Fibroblast of pulmonary artery (primary cell): ENCODE measurements at places on chromosomes 16 and 17.

- peak; percentile 48 for DNase-seq
Measured at GRCh38 chr17:28950017-28950751, 1.1 kb downstream of the PHF12 start.

DNA sequence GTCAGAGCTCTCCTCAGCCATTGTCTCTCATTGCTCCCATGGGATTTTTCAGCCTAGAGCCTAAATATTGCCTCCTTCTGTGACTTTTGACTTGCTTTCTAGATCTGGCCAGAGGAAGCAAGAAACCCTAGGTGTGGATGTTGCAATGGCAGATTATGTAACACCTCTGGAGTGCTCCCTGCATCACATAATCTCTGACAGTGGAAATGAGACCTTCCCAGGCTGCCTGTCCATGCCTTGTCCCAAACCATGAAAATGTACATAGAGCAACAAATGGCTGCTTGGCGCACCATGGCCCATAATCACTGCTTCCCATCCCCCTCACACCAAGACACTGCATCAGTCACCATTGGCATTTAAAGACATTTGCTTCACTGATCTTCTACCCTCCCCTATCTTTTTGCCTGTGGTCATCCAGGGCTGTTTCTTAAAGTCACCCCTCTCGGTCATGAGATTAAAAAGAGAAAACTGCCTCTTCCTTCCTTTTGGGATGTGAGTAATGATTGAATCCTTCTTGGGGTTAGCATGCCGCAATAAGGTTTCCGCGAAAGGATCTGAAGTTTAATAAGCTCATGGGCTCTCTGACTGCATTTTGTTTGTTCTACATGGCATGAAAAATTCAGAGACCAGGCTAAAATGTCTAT, 34.2 kb upstream of the CCL2 start:
- peak; percentile 55 for DNase-seq

- DNase-seq: no peak
Measured at GRCh38 chr17:82832411-82832810, 7.4 kb downstream of the ZNF750 start.

DNA sequence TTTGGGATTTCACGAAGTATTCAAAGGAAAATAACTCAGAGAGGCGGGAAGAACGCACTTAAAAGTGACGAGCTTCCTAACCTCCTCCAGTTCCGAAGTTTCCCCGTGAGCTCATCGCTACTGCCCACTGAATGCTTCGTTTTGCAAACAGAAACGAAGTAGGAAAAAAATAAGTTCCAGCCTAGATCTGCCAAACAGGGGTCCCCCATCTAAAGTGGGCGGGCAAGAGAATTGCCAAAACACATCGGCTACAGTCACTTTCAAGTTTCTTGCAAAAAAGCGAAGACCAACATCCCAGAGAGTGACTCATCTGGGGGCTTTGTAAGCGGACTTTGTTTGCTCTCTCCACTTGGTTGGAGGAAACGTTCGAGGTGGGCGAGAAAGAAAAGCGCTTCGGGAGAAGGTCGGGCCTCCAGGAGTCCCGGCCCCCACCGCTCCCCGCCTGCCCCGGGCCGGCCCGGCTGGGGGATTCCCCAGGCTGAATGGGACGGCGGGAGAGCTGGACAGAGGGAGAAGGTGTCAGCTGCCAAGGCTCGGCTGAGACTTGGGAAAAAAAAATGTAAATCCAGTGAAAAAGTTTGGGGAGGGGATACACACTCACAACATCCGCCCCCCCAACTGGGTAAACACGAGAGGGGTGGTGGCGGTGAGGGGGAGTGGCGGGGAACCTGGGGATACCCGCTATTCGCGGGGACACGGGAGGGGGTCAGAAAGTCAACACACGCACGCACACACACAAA, 1.0 kb downstream of the VEZF1 start:
- DNase-seq: peak; percentile 83

- DNase-seq: no peak
Measured at GRCh38 chr17:59785091-59785799, 77.8 kb downstream of the VMP1 start.

GRCh38 chr16:88309174-88309907, 73.4 kb upstream of the ZNF469 start:
- DNase-seq: no peak

- no peak for DNase-seq
Measured at GRCh38 chr17:31392002-31392855, 754 bp downstream of the RAB11FIP4 start.

- DNase-seq: peak; percentile 85
Measured at GRCh38 chr16:85573696-85574641, 39.2 kb upstream of the GSE1 start.

- no peak for DNase-seq
Measured at GRCh38 chr17:81068411-81069134, 33.6 kb downstream of the BAIAP2 start.
